NCI-H1417 (cell line): ENCODE measurements at places on chromosomes 13 and 19.
A peak's percentile ranks its signal among the peaks of the same experiment; 100 is the strongest.

DNA sequence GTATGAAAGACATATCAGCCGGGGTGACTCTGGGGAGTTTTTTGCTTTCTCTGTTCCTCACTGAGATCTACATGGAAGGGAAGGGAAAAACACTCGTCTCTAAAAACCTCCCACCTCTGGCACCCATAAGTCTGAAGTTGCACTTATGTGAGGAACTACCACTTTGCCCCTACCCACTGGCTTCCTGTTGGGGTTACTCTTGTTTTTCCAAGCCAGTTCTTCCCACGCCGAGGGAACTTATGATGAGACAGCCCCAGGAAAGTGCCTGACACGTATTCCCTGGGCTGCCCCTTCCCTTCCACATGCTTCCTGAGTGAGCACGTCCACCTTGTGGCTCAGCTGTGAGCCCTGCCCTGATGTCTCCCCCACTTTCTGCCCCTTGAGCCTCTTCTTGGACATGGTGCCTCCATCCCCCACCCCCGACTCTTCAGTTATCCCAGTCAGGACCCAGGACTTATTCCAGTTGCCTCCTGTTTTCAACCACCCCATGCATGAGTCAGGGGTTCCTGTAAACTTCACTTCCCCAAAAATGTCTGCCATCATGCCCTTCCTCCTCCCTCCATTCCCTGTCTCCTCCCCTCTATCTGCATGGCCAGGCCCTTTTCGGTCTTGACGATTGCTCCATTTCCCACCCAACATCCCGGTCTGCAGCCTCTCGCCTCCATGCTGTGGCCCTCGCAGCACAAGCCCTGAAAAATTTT, 5.1 kb upstream of the SIGLEC7 start:
- DNase-seq: no peak

- peak; percentile 4 for DNase-seq
These were observed 869 bp downstream of the GFY start for GRCh38 chr19:49425922-49426592.

DNA sequence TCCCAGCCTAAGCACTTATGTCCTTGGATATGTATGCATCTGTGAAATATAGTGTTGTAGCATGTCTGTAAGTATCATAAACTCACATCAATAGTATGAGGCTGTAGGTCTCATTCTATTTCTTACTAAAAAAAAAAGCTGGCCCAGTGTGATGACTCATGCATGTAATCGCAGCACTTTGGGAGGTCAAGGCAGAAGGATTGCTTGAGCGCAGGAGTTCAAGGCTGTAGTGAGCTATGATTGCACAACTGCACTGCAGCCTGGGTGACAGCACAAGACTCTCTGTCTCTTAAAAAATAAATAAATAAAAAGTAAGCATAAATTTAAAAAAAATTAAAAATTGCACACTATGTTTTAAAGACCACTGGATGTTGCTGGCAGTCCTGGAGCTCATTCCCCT, 79.1 kb upstream of the SPATA13 start:
- no peak for DNase-seq

DNA sequence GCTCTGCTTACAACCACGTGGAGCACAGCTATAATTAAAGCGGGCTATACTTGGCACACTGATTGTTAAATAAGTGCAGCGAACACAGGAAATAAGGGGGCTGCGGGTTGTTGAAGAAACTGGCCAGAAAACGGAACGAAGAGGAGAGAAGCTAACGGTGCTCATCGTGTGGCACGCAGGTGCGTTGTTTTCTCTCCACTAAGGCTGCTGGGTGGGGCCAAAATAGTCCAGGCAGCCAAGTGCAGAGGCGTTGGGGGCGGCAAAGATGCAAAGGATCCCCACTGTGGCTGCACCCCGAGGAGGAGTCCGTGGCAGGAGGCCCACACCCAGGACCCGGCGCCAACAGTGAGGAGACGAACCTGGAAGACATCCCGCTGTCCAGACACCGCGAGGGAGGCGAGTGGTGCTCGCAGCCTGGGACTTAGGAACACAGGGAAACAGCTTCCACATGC, 8.1 kb upstream of the ARL11 start:
- no peak for DNase-seq

DNA sequence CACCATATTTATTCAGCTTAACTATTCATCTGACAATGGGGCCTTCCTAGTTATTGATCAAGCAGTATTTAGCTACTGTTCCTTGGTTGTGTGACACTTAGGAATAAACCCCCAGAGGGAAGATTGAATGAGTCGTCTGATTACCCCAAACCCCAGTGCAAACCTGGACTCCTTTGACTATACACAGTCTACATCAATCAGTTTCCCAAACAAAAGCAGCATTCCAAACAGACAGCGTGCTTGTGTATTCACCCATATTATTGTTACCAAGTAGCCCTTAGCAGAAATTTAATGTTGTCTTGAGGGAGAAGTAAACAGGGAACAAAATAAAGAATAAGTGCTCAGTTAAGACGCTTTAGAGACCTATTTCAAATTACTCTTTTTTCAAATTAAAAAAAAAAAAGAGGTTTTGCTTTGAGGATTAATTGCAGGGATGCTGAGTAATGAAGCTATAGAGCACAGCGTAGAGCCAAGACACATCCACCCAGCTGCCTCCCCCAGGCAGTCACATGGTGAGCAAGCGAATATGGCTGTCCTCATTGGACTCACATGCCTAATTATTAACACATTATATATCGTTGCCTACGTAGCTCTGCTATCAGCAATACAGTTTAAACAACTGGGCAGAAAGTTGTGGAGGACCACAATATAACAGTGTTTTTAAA, 14.7 kb upstream of the B3GLCT start:
- no peak for DNase-seq

DNA sequence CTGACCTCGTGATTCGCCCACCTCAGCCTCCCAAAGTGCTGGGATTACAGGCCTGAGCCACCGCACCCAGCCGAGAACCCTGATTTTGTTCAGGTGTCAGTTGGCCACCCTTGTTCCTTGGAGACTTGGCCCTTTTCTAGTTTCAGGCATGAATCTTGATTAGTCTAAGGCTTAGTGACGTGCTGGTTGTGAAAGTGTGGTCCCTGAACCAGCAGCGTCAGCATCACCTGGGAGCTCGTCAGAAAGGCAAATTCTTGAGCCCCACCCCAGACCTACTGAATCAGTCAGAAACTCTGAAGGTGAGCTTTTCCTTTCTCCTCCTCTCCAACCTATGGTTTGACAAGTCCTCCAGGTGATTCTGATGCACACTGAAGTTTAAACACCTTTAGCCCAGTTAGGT, 35.2 kb downstream of the CACNG6 start:
- DNase-seq: no peak

DNA sequence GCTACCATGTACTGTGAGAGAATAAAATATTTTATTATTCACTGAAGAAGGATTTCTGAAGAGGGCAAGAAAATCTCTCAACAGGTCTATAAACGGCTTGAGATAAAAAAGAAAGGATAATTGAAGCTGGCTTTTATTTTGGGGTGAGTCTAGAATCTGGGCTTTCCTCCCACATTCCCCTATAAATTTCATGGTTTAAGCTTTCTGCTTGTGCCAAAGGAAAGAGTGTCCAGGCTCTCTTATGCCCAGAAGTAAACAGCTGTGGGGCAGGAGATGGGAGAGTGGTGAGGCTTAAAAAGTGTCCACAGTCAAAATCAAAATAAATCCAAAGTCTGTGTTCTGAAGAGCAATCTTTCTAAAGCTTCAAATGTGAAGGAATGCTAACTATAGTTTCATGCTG, 942.2 kb upstream of the MIR17HG start:
- no peak for DNase-seq

DNA sequence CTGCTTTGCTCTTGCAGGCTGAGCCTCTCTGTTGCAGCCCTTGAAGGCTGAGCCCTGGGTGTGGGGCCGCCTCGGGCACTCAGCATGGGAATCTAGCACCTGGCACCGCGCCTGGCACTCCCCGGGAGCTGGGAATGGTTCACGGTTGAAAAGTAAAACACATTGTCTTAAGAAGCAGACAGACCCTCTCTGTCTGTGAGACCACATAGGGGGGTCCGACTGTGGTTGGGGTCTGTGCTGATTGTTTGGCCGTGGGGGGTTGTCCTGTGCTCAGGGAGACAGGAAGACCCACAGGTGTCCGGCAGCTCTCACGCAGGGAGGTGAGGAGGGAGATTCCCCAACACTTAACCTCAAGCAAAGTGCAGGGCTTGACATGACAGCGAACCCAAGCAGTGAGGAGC, 64.8 kb downstream of the SOX1 start:
- no peak for DNase-seq

- no peak for DNase-seq
These were observed 128.7 kb downstream of the UGGT2 start for GRCh38 chr13:95924389-95924994.

DNA sequence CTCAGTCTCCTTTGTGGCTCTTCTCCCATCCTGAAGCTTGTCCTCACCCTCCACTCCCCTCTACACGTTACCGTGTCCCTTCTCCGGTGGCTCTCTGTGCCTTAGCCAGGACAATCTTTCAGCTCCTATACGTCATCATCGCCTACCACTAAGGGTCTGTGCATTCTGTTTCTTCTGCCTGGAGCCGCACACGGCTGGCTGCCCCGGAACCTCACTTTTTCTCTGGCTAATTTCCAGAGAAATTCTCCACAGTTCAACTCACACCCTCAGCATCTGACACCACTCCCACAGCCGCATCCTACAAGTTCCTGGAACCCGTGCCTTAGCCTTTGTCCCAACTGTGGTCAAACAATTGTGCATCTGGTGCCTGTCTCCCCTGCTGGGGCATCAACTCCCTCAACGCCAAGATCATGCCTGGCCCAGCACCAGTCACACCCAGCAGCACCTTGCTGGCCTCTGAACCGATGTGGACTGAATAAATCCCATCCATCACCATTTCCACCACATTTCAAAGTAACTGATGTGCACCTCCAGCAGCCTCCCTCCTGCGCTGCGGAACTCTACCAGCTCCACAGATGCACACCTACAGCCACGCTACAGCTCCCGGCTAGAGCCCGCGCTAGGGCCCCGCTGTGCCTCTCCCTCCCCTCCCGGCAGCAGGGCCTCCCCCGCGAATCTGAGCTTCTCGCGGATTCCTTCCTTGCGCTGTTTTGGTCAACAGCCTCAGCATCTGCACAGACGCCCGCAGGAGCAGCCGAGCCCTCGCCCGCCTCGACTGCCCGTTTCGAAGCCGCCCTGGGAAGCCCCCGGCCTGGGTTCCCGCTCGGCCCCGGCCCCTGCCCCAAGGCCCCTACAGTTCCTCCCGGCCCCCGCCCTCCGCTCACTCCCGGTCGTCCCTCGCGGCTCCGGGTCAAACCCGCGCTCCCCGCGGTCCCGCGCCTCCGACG, 689 bp downstream of the DCUN1D2 start:
- DNase-seq: peak; percentile 84

- peak; percentile 7 for DNase-seq
These were observed 19.0 kb downstream of the OLFM2 start for GRCh38 chr19:9917321-9917720.

DNA sequence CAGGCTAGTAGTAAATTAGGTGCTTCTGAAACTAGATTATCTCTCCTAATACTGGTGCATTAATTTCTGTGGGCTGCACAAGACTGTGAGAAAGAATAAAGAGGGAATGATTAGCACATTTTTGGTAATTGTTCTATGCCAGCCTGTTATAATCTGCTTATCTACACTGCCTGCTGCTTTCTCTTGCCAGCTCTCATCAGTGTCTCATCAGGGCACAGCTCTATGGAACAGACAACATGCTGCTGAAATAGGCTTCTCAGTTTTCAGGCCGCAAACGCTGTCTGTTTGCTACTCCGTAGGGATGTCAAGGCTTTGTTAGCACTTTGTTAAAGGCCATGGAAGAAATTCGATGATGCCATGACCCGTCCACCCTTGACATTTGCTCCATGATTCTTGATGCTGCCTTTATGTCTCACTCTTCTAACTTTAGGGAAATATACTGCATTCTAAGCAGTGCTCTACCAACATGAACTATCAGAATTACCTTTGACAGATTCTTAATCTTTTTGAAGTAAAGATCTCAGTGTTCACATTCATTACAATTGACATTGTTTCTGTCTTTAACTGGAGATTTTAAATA, 84.0 kb upstream of the PRR20A start:
- DNase-seq: peak; percentile 11

DNA sequence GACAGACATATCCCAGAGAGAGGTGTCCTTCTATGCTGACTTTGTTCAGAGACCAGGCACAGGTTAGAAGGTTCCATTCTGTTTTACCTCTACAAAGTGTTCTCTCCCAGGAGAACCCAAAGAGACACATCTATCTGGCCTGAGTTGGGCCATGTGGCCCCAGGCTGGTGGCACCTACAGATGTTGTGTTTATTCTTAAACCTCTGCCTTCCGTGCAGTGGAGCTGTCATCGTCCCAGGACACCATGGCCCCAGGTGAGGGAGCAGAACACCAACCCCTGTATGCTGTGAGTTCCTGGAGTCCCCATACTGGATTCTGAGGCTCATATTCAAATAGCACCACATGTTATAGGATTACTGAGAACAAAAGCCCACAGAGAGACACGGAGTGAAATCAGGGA, 3.9 kb downstream of the KIR3DL3 start:
- DNase-seq: no peak

DNA sequence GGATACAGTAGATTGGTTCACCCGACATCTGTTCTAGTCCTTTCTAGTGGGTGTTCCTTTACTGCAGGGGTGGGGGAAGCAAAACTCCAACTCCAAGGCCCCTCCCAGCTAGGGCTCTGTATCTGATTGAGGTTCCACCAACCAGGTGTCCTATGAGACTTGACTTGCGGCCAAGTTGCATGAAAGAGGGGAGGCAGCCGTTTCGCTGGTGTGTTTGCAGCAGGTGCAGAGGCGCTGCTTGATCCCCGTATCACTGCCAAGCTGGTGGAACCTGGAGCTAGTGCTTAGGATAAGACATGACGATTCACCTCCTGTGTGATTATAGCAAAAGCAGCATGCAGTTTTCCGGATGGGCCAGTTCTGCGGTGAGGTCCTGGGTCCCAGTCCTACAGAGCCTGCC, 338.2 kb downstream of the UQCRFS1 start:
- DNase-seq: no peak

GRCh38 chr19:12801466-12802266, at the start of the genes PRDX2 and THSD8:
Gene PRDX2, minus strand, starts transcription at chr19:12801800. Its CDS starts 539 bp downstream, at chr19:12801261.
Gene THSD8, plus strand, starts transcription at chr19:12802069. Its CDS starts 3 bp downstream, at chr19:12802072.
- peak; percentile 95 for DNase-seq

- DNase-seq: no peak
These were observed 103.1 kb downstream of the ITGBL1 start for GRCh38 chr13:101555610-101556009.

GRCh38 chr19:30113186-30113585, 171.1 kb downstream of the URI1 start:
- DNase-seq: no peak

- DNase-seq: no peak
These were observed 112.6 kb downstream of the KCTD12 start for GRCh38 chr13:76773448-76774094.

GRCh38 chr19:18903156-18904037, 7.4 kb upstream of the CERS1 start:
- no peak for DNase-seq

DNA sequence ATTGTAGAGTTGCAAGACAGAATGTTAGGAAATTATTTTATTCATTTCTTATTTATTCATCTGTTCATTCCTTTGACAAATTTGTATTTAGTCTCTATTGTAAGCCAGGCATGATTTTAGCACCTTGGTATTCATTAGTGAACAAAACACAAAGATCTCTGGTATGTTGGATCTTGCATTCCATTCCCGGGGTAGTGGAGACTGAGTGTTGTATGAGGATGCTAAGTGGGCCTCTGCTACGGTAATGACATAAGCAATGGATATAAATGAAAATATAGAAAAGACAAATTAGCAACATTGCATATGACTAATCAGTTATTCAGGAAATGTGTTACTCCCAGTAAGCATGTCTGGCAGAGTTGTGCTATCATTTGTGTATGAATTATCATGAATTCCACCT, 449.3 kb downstream of the PCDH17 start:
- no peak for DNase-seq
